Sigmoid colon (tissue), 7 donors: ENCODE measurements at places on chromosomes 3 and 15. TPM values are rescaled to one million over a fixed set of nuclear protein-coding genes. Genes with fewer than 3 reads are reported as not detected.

Gene SLC24A5
- not detected for total RNA-seq

Gene CCR3
- total RNA-seq: not detected

Gene RETNLB
- total RNA-seq: not detected

Gene LMCD1
- total RNA-seq: 20.7 TPM

Gene SLC38A3
- total RNA-seq: not detected
